Activated CD8-positive, alpha-beta memory T cell treated with anti-CD3 and anti-CD28 coated beads for 1 hour (primary cell): ENCODE measurements at places on chromosomes 11 and 22.

DNA sequence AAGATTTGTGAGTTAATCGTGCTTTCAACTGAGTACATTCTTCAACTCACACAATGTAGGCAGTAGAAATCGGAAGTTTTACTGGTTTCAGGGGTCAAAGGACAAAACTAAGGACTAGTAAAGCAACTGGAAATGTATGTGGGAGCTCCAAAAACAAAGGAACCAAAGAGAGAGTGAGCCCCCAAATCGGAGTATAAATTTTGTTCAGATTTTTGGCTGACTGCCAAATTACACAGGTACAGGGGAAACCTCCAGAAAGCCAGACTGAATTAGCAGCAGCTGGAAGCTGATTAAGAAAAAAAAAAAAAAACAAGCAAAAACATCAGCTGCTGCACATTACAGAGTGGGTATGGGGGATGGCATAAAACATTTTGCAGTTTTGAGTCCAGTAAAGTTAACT lies 75.2 kb upstream of the GNAZ start:
- DNase-seq = no peak

DNA sequence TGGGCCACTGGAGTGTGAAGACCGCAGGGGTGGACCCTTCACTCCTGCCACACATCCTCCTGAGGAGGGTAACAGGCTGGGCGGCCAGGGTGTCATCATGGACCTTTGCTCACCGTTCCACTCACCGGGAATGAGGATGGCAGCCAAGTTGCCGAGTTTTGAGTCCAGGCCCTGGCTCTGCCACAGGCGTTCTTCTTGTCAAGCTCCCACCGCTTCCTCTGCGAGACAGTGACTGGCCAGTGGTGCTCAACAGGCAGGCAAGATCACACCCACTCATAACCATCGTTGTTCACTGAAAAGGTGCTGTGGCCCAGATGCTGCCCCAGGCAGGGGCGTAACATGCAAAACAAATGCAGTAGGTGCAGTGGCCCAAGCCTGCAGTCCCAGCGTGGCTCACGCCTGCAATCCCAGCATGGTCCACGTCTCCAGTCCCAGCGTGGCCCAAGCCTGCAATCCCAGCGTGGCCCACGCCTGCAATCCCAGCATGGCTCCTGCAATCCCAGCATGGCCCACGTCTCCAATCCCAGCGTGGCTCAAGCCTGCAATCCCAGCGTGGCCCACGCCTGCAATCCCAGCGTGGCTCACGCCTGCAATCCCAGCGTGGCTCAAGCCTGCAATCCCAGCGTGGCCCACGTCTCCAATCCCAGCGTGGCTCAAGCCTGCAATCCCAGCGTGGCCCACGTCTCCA lies 5.0 kb upstream of the PANX2 start:
- no peak for DNase-seq

GRCh38 chr22:29088809-29089208 lies 16.0 kb downstream of the KREMEN1 start:
- DNase-seq = no peak

DNA sequence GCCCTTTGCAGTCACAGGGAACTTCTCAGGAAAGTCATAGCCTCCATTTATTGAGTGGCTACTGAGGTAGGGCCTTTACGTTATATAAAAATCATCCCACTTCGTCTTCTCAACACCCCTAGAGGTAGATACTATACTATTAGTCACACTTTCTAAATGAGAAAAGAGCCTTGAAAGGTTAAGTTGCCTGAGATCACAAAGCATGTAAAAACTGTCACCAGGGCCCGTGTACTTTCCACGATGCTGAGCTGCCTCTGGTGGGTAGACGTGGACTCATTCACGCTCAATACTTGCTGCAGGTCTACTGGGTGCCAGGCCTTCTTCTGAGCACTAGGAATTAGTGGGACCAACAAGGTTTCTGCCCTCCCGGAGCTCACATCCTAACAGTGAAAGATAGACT lies 16.3 kb downstream of the CHRDL2 start:
- no peak for DNase-seq

- peak; percentile 14 for DNase-seq
These were observed 25.5 kb downstream of the CTTN start for GRCh38 chr11:70423523-70424505.

GRCh38 chr22:47083379-47083986 lies 321.0 kb downstream of the TBC1D22A start:
- no peak for DNase-seq

DNA sequence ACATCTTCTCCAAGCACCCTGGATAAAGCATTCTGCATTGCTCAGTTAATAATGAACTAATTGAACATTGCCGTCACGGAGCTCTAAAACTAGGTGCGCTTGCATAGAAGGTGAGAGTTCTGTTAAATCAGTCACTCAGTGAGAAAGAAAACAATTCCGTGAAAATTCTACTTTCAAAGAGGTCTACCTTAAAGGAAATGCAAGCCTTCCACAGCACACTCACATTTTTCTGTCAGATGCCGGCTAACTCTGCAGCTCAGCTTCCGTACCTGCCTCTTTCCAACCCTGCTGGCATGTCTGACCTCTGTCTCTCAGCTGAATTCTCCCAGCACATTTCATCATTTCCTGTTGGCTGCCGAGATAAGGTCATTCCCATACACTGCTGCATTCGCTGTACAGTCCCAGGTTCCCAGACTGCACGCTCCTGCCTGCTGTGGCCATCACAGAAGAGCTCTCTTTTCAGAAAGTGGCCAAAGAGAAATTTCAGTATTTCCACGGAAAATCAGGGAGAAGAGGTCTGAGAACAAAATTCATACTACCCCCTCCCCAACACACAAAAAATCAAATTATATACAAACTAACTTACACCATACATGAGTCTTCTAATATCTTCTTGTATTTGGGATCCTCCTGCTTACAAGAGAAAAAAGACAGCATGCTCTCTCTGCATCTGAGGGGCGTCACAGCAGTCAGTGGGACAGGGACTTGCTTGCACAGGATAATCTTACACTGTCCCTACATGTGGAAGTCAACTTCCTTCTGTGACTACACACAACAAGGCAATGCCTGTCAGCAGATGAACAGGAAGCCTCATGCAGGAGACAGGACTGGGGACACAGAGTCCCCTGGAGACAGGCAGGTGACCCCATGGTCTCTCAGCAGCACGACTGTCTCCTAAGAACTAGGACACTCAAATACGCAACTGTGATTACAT lies 55.1 kb downstream of the PACSIN2 start:
- DNase-seq = no peak

GRCh38 chr11:326842-327580 lies 6.4 kb upstream of the IFITM3 start:
- DNase-seq = peak; percentile 60

DNA sequence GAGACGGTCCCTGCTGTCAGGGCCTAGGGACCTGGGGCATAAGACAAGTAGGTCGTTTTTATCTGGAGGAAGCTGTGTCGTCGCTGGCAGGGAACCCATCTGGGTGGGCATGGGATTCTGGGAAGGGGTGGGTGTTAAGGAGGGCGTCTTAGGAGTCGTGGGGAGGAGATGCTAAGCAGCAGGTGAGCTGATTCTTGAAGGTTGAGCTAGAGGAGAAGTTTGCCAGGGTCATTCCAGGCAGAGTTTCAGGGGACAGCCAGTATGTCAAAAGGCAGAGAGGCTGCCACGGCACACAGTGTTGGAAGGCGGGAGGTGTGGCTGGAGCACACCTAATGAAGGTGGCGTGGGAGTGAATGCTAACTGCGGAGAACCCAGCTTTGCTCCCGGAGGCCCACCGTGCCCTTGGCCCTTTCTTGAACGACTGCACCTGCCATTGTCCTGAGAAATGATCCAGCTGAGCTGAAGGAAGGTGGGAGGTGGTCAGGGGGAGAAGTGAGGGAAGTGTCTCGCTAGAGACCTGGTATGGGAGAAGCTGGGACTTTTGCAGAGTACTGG lies 1.3 kb downstream of the FAM118A start:
- no peak for DNase-seq

DNA sequence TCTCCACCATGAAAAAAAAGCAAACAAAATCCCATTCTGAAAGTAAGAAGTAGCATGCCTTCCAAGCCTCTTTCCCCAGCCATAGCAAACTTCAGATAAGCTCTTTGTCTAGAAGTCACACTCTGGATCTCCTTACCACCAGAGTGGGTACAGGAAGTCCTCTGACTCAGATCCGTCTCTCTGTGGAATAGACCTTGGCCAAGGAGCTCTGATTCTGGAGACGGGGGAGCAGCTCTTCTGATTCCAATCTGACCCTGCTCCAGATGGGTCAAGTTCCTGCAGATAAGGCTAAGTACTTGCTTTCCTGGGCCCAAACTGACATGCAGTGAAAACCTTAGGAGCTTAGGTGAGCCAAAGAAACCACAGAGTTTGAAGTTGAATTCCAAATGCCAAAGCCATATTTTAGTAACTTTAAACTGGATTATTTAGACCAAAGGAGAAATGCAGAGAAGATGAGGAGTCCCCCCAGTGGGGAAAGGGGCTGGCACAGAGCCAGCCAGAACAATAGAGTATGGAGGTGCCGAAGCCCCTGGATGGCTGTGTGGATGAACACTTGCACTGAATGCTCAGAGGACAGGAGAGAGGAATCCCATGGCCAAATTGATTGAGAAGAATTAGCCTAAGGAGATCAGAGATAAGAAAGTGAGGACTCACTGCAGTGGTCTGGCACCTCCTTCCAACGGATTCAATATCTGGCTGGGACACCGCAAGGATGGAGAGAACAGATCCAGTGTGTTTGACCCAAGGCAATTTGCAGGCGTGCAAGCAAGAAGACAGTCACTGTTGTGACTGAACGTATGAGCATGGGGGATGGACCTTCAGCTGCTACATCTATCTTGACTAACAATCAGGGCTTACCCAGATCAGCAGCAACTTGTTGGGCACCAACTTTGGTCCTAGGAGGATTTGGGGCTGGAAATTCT lies 54.9 kb downstream of the ENDOD1 start:
- no peak for DNase-seq
